NCI-H2029 (cell line): ENCODE measurements at places on chromosomes 7 and 10.

DNA sequence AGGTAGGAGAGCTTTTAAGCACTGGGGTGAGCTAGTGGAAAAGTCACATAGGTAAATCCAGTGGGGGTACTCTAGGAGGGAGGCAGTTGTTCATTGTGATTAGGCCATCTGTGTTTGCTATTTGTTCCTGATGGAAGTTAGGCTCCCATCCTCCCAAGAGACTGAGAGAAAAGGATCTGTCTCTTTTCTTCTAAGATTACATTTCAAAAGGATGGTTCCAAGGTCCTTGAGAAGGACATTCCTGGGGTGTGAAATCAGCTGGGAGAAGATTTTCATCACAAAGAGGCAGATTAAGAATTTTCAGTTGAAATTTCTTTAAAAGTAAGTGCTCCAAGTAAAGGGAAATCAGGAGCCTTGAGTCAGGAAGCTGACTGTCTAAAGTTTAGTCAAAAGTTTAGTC is 210.8 kb upstream of the CSTF2T start:
- DNase-seq: no peak

DNA sequence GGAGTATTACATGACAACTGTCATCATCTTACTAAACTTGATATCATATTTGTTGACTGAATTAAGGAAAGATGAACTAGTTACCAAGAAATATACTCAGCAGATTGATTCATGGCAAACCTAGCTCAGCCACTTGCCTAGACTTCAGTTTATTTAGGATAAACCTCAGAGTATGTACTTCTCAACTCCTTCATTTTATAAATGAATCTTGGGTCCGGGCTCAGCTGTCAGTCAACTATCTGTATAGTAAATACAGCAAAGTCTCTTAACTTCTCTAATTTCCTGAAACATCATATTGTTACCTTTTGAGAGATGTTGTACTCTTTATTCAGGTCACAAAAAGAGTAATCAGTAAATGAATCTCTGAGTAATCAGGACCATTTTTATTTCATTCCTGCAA is 211.0 kb upstream of the KLF14 start:
- DNase-seq: no peak

DNA sequence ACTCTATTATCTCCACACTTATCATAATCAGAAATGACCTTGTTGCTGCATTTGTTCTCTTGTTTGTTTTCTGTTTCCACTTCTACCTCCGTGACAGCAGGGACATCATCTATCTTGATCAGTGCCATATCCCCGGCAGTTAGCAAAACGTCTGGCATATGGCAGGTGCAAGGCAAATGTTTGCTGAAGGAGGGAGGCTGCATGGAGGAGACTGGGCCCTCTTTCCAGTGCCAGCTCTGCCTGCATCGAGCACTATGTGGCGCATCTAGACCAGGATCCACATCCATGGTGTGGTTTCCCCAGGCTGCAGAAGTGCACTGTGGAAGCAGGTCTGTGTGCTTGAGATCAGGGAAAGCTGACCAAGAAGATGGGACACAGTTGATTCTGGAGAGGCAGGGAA is 181.2 kb downstream of the KCNMA1 start:
- DNase-seq: peak; percentile 69

DNA sequence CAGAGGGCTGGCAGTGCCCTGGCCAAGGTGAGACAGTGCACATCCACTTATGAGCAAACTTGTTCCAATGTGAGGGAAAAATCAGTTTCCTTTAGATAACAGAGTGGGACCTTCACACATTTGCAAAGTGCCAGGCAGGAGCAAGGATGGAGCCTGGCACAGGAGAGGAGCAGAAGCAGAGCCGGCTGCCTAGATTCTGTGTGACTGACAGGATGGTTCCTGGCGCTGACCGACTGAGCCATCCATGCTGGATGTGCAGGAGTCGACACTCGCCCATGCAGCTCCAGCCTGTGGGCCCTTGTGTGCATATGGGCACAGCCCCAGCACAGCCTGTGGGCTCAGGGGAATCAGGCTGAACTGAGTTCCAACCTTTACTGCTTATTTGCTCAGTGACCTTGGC is 346.5 kb downstream of the GRID1 start:
- DNase-seq: peak; percentile 23

GRCh38 chr7:80429181-80429580 is 82.7 kb downstream of the GNAT3 start:
- DNase-seq: no peak

GRCh38 chr7:151759591-151760042 is 117.3 kb downstream of the PRKAG2 start:
- DNase-seq: peak; percentile 31
